ENCODE measurements at places on chromosomes 5 and 9.

DNA sequence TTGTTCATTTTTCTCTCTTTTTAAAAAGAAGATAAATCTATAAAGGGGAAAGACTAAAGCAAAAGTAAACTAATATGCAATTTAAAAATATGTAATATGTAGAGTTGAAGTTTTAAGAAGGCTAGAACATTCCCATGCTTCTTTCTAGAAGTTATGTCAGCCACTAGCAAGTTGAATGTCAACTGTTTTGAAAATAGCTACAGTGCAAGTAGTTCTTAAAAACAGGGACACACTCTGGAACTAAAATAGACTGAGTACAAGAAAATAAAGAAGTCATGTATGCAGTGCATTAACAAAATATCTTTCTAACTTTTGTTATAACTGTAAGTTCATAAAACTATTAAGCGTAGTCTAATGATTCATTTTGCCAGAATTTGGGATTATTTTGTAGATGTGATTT lies 7.9 kb downstream of the TMEM38B start:
- DNase-seq = no peak

GRCh38 chr9:91241909-91242308 lies 119.8 kb downstream of the AUH start:
- DNase-seq = no peak

GRCh38 chr9:135823036-135823435 lies 84.3 kb downstream of the CAMSAP1 start:
- DNase-seq = no peak

GRCh38 chr9:68690088-68690487 lies 15.0 kb upstream of the PIP5K1B start:
- no peak for DNase-seq

DNA sequence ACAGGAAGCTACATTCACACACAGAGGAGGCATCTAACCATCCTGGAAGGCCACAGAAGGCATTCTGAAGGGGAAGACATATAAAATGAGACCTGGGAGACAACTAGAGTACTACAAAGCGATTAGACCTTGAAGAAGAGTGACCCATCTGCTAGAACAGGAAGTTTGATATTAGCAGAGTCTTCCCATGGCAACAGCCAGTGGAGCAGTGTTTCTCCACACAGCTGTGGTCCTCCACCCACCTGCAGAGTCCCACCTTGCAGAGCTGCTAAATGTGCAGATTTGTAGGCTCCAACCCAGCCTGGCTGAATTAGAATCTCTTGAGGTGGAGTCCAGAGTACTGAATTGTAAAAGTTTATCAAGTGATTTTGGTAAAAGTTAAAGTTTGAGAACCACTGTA lies 267.0 kb downstream of the CETN3 start:
- DNase-seq = no peak

DNA sequence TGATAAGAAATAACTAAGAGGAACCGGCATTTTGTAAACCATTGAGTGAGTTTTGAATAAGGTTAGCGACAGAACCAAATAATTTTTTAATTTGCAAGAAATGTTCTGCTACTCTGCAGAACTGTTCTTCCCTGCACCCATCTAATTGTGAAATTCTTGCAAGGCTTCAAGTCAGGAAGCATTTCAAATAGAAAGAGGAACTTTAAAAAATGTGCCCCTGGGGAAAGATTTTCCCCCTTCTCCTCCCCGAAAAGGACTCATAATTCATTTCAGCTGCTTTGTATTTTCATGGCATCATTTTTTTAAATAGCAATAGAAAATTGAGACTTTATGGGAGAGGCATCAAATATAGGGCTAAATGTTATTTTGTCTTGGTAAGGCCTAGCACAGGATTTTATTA lies 180.9 kb upstream of the ANKRD55 start:
- no peak for DNase-seq

GRCh38 chr5:170181902-170182301 lies 50.9 kb upstream of the C5orf58 start:
- no peak for DNase-seq

DNA sequence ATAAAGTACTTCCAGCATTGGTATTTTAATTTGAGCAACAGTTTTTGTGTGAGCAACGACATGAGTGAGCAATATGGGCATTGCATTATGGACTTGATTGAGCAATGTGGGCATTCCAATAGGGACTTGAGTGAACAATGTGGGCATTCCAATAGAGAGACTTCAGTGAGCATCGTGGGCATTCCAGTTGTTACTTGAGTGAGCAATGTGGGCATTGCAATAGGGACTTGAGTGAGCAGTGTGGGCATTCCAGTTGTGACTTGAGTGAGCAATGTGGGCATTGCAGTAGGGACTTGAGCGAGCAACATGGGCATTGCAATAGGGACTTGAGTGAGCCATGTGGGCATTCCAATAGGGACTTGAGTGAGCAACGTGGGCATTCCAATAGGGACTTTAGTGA lies 52.2 kb downstream of the ZCCHC7 start:
- DNase-seq = no peak

GRCh38 chr9:131717719-131718460 lies 22.0 kb downstream of the RAPGEF1 start:
- DNase-seq = no peak

- no peak for DNase-seq
Measured at GRCh38 chr9:132126680-132127236, 35.1 kb upstream of the NTNG2 start.

DNA sequence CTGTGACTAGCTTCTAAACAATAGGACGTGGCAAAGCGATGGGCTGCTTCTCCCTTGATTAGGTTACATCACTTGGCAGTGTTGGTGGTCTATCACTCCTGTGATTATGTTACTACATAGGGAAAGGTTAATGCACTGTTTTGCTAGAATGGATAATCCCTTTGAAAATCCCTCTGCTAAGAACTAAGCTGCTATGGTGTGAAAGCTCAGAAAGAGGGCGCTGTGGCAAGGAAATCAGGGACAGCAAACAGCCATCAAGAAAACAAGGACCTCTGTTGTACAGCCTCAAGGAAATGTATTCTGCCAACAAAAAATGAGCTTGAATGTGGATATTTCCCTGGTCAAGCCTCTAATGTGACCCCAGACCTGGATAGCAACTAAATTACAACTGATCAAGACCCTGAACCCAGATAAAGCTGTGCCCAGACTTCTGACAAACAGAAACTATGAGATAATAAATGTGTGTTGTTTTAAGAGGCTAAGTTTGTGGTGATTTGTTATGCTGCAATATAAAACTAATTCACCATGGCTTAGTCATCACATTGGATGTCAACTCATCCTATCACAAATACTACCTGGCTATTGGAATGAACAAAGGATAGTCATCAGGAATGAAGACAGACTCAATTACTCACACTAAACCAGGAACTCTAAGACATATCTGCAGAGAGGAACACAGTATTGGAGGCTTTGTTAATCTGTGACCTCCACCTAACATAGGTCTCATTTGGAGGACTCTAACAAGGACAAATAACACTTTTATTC lies 1215.9 kb downstream of the EFNA5 start:
- no peak for DNase-seq

DNA sequence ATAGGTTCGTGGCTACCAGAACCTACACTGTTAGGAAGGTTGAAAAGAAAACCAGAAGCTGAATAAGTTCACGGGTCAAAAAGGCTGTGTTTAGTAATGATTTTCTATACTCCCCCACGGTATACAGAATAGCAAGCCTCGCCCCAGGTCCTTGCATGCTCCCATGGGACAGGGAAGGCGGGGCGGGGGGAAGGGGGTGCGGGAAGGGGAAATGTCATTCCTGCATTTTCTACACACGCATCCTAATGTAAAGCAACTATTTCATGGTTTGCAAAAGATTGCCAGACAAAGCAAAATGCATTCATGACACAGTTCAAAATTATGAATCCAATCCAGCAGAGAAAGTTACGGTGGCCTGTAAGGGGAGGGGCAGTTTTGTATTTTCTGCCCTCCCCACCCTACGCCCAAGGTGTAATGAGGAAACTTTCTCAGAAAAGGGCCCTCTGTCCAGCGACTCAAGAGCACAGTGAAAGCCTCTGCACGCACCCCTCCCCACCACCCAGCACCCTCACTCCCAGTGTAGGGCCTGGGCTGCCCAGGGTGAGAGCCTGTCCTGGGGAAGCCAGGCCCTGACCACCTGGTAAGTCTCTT lies 105.2 kb downstream of the ROR2 start:
- DNase-seq = no peak

DNA sequence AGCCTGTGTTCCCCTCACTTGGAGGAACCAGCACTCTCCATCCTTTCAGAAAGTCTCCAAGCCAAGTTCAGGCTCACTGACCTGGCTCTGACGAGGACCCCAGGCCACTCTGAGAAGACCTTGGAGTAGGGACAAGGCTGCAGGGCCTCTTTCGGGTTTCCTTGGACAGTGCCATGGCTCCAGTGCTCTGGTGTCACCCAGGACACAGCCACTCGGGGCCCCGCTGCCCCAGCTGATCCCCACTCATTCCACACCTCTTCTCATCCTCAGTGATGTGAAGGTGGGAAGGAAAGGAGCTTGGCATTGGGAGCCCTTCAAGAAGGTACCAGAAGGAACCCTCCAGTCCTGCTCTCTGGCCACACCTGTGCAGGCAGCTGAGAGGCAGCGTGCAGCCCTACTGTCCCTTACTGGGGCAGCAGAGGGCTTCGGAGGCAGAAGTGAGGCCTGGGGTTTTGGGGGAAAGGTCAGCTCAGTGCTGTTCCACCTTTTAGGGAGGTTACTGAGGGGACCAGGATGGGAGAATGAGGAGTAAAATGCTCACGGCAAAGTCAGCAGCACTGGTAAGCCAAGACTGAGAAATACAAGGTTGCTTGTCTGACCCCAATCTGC lies 4.7 kb upstream of the NUP214 start:
- no peak for DNase-seq

DNA sequence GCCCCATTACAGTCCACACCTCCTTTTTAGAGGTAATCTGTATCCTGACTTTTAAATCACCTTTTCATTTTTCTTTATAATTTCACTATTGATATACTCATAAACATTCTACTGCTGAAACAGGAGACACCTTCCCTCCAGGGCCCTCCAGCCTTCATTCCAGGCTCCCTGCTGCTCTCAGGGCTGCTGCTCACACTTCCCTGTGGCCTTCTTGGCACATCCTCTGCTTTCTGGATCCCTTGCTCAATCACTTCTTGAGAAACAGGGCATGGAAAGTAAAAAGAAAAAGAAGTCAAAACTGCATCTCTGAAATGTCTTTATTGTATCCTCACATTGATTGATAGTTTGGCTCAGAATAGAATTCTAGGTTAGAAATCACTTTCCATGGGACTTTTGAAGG lies 19.3 kb upstream of the WNT8A start:
- no peak for DNase-seq

GRCh38 chr5:73435759-73436534 lies 12.6 kb downstream of the FOXD1 start:
- DNase-seq = no peak

DNA sequence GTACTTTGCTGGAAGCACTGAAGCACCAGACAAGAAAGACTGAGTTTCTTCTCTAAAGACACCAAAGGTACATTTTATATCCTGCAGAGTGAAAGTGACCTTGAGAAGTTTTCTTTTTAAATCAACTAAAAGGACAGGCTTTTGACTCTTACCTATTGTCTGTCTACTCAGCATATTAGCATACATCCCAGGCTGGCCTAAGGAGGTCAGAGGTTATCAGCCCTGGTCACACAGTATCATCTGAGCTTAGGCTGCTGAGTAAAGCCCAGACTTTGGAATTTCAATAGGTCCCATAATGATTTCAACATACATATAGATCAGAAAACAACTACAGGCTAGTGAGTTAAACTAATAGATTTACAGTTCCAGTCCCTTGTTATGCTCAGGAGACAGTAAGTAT lies 10.1 kb upstream of the CDH9 start:
- no peak for DNase-seq

DNA sequence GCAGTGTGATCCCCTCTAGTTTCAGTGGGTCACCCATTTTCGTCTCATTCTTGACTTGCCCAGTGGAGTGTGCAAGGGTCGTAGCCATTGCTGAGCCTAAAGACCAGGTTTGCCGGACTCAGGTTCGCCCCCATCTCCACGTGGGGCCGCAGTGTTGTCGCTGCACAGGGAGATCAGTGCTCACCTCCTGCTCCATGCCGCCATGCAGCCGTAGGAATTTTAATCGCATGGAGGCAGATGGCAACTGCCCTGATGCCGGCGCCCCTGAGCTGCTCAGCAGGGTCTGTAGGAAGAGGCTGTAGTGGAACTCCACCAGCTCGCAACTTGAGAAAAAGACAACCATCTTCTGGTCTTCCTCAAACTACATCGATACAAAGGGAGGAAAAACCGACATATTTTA lies 24.1 kb downstream of the DDX31 start:
- no peak for DNase-seq

DNA sequence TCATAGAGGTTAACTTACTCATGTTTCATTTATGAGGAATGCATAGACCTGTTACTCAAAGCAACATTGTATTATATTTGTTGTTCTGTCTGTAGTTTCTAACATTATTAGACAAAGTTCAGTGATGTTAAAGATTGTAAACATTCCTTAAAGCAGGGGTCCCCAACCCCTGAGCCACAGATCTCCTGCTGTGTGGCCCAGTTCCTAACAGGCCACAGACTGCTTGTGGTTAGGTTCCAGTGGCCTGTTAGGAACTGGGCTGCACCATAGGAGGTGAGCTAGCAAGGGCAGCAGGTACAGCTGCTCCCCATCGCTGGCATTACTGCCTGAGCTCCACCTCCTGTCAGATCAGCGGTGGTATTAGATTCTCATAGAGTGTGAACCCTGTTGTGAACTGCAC lies 181.1 kb downstream of the KDM4C start:
- no peak for DNase-seq

DNA sequence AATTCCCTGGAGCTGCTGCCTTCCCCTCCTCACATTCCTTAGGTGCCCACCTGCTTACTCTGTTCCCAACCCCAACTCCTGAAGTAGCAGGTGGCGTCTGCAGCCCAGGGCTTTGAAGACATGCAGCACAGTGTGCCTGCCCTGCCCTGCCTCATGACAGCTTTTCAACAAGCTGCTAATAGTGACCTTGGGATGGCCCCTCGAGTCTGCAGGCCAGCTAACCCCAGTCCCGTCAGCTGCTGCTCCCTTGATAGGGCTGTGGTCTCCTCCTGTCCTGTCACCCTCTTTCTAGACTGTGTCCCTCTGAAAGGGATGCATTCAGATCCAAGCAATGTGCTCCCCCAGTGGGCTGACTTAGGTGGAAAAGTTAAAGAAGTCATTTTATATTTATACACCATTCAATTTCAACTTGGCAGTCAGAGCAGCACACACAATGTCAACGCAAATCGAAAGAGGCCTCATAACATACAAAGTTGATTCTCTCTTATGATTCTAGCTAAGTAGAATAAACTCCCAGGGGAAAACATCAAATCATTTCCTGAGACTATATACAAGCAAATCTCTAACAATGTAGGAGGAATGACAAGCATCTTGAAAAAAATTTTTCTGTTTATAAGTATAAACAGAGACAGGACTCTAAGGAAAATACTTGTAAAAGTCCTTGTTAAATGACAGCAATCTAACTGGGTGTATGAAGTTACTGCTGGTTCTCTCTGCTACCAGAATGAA lies 37.9 kb downstream of the ADRB2 start:
- DNase-seq = no peak

DNA sequence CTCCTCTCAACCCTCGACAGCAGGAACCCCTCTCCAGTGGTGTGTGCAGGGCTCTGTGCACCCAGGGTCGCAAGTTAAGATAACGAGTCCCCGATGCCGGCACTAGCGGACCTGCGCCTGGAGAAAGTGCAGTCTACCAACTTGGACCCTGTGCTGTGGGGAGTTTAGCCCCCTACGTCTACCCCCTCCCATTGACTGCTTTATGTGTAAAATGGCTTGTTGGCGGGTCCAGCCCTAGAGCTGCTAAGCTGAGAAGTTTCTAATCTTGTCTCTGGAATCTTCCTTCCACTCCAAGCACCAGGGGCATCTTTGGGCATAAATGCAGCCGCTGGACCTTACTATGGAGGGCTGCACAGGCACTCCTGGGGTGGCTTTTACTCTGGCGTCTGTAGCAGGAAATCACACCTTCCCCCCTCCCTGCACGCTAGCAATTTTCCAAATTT lies 7.1 kb upstream of the PITX1 start:
- no peak for DNase-seq
